ENCODE measurements at places on chromosomes 2 and 18.

DNA sequence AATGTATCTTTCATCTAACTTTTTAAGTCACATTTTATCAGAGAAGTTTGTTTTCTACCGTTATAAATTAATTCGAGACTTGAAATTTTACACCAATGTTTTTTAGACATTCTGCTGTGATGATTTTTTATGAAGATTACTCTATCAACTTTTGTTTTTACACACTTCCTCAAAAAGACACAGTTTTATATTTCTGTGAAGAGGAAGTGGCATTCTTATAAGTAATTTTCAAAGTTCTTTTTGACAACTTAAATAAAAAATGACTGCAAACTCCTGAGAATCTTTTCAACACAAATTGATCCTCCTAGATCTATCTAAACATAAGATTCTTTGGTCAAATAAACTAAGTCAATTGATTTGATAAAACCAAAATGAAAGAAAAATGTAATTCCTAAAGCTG is 13.7 kb downstream of the ANKRD44 start:
- no peak for DNase-seq

- DNase-seq = no peak
Measured at GRCh38 chr18:78080761-78081160, 831.1 kb downstream of the GALR1 start.

DNA sequence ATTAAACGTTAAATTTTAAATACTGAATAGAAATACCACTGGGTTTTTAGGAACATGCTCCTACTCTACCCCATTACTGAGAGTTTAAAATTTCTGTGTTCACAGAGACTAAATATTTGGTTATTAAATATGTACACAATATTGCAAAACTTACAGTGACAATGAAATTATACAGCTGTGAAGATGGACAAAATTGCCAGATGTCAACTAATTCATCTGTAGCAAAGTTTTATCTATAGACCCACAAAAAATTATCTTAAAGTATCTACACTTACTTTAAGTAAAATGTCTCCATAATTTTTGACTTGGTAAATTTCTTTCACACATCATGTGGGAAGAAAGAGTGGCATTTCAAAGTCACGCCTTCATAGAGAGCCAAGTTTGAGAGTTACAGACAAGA is 213.1 kb downstream of the CD226 start:
- DNase-seq = no peak

DNA sequence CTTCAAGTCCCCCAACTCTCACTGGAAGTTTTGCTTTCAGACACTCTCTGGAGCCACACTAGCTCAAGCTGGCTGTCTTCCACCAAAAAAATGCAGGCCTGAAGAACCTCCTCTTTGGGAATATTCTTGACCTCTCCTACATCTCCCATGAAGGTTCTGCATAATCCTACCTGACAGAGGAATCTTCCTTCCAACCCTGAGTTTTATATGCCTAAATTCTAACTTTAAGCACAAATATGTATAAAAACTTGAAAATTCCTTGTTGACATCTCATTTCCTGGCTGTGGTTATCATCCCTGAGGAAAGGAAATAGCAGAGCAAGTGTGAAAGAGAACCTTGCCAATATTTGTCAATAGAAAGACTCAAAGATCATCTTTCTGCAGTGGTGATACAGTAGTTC is 249.0 kb downstream of the LPIN1 start:
- DNase-seq = no peak

- no peak for DNase-seq
Measured at GRCh38 chr2:132438691-132439090, 22.1 kb downstream of the GPR39 start.

Data from activated naive CD8-positive, alpha-beta T cell treated with anti-CD3 and anti-CD28 coated beads for 36 hours (primary cell).